ENCODE measurements at places on chromosomes 5 and 9.

DNA sequence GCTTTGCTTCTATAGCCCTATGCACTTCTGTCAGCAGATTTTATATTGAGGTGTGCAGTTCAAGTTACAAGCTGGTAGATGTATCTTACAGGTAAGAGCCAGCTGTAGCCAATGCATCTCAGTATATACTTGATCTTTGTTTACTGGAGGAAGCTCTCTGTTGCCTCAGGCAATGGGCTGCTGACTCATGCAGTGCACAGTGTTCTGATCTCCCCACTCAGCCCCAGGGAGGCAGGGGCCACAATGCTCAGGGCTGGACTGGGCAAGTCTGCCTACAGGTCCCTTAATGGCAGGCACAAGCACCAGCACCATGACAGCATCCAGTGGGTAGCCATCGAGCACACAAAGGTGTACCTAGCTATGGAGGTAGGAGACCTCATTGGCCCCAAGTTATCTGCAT lies 178.8 kb upstream of the CDH10 start:
- no peak for DNase-seq

- no peak for DNase-seq
Measured at GRCh38 chr5:149019679-149020078, 43.2 kb downstream of the SH3TC2 start.

- DNase-seq = no peak
Measured at GRCh38 chr5:176425138-176425537, 8.8 kb upstream of the CLTB start.

GRCh38 chr9:137234758-137235423 lies 4.2 kb downstream of the SLC34A3 start:
- DNase-seq = no peak

DNA sequence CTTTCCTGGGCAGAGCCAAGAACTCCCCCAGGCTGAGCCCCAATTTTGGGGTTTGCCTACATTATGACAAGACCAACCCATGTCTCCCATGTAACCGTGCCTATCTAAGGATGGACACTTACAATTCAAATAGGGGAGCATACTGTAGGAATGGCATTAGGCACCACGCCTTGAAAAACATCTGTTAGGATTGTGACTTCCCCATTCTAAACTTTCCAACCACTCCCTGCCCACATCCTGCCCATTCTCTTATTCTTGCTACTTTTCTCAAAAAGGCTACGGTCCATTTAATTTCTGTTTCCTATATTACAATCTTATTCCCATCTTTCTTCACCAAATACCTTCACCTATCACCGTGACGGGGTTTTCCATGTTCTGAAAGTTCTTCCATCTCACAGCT lies 99.2 kb downstream of the LPAR1 start:
- DNase-seq = no peak

- DNase-seq = no peak
Measured at GRCh38 chr5:88398316-88398715, 129.7 kb upstream of the TMEM161B start.

All from HS-27A (cell line).